ENCODE measurements at places on chromosomes 11 and 22.

DNA sequence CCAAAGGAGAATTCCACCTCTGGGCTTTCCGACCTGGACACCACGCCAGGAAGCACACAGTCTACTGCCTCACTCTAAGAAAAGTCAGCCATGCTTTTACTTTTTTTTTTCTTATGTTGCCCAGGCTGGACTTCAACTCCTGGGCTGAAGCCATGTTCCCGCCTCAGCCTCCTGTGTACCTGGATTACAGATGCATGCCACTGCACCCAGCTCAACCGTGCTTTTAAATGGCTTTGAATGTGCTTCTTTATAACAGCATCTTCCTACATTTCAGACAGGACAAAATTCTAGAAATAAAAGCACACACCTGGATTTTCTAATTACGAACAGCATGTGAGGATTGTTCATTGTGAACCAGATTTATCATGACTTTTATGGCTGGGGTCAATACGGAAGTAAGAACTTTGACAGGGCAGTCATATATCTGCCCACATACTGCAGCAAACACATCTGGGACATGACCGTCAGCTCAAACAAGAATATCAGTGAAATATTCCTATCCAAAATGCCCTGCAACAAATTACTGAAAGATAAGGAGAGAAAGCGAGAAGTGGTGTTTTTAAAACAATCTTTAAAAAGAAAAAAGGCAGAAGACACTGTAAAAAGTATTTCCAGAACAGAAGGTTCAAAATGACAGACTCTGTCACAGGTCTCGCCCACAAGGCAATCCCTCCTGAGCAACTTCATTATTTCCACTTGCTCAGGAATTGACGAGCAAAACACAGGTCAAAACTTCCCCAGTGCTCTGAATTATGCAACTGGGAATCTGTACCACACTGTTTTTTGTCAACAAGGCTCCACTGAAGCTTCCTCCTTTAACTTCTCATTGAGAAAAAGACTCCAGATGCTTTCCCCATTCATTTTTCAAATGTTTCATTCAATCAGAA, 42.1 kb downstream of the PACSIN2 start:
- no peak for DNase-seq

- no peak for DNase-seq
Measured at GRCh38 chr11:6284250-6284649, 24.6 kb downstream of the CCKBR start.

DNA sequence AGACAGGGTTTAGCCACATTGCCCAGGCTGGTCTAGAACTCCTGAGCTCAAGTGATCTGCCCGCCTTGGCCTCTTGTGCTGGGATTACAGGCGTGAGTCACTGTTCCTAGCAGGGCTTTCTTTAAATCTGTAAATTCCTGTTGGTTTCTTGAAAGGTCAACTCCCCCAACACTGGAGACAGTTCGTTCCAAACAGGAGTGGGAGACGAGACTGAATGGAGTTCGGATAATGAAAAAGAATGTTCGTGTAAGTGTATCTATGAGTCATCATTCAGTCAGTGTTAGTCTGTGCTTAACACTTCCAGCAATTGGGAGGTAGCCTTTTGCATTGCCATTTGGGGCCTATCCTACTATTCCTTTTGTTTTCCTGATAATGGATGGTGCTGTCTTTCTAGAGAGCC, 10.0 kb upstream of the BACE1-AS start:
- no peak for DNase-seq

DNA sequence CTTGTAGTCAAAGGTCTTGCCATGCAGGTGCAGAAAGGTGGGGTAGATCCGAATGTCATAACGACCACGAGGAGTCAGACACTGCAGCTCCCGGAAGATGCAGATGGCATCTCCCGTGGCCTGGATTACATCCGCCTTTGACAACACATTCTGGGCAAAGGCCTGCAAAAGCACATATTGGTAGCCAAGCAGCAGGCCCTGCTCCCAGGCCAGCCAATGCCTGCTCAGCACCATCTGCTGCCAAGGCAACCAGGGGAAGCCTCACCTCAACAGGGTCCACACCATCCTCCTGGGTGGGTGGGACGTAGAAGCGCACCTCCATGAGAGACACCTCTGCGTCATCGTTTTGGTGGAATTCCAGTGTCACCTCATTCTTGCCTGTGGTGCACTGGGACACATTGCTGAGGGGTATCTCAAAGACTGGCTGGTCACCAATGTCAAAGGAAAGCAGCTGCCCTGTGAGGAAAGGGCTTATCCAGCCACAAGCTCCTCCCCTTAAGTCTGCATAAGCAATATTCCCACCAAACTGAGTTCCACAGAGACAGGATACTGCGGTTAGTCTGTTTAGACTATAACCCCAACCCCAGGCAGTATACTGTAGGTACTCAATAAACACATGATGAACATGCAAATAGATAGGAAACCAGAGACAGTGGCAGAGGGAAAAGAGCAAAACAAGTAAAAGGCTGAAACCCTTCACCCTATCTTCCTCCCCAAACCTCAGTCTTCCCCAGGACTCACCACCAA, 2.8 kb downstream of the SSRP1 start:
- DNase-seq: no peak

GRCh38 chr11:4697585-4697984, at the start of gene OR51E2:
OR51E2 (minus strand) TSS chr11:4697853; CDS start chr11:4682711, 15,142 bp downstream.
- DNase-seq: no peak

DNA sequence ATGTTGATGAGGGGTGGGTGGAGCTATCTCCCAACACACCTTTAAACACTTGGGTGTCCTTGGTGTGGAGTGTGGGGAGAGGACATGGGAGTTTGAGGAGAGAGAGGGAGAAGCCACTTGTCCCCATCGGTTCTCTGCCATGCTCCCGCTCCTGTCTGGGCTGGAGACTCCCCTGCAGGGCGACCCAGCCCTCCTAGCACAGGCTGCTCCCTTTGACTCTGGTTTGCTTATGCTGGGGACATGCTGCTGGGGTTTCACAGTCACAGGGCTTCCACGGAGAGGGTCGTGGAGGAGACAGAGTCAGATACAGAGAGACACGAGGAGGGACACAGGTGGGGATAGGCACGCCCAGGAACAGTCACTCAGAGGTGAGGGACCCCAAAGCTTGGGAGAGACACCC, 1.6 kb downstream of the SCUBE1 start:
- no peak for DNase-seq

- DNase-seq: peak; percentile 52
Measured at GRCh38 chr22:30754971-30755758, 60.5 kb downstream of the OSBP2 start.

DNA sequence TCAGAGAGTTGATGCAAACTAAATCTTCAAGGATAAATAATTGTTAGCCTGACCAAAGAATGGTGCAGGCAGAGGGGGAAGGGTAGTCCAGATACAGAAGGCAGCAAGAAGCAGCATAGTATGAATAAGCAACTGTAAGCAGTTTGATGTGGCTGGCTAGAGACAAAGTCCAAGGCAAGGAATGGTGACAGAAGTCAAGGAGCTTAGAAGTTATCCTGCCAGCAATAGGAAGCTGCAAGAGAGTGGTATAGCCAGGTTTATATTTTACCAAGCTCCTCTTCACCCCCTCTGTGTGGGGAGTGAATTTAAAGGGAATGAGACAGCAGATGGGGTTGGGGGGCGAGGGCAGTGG, 14.7 kb downstream of the TRIM3 start:
- DNase-seq: no peak

GRCh38 chr11:36566407-36567053, 1.3 kb upstream of the RAG1 start:
- no peak for DNase-seq

GRCh38 chr22:30755759-30756124, 61.1 kb downstream of the OSBP2 start:
- no peak for DNase-seq

GRCh38 chr22:49366437-49366836, 461.2 kb downstream of the BRD1 start:
- DNase-seq: no peak

- no peak for DNase-seq
Measured at GRCh38 chr11:29135504-29135903, 881.3 kb downstream of the KCNA4 start.

DNA sequence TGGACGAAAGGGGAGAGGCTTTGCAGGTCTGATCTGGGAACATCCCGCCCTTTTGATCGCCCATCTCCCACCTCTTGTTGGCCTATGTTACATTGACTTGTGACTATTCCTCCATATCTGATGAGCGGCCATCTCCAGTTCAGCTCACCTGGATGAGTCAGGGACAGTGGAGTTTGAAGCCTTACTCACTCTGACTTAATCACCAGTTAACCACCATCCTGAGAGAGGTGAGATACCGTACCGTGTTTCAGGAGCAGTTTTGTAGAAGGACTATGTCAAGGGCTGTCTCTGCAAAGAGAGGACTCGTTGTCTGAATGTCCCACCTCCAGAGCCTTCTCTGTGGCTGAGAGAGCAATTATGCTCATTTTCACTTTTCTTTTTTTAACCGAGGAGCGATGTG, 771.7 kb downstream of the NTM start:
- DNase-seq: no peak

DNA sequence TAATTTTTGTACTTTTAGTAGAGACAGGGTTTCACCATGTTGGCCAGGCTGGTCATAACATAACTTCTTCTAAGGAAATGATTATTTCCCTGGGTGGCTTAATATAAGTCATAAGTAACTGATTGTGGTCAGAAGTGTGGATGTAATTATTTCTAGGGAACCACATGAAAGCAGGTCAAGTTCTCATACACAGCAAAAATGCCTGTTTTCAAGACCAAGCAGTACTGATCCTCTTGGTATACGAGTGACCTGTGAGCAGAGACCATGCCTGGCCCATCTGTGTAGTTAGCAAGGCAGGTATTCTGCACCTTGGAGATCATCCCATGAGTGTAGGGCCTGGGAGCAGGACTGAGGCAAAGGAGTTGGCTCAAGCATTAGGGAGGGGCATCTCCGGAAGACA, 32.5 kb upstream of the NUCB2 start:
- DNase-seq: no peak

GRCh38 chr11:126862664-126863243, 137.8 kb downstream of the KIRREL3 start:
- DNase-seq: no peak

GRCh38 chr11:20597154-20597679, 2.2 kb upstream of the SLC6A5 start:
- DNase-seq: no peak

GRCh38 chr11:58125469-58125868, at the start of gene OR9I1:
OR9I1 (minus strand) TSS chr11:58125530; CDS start chr11:58119444, 6,086 bp downstream.
- DNase-seq: no peak

DNA sequence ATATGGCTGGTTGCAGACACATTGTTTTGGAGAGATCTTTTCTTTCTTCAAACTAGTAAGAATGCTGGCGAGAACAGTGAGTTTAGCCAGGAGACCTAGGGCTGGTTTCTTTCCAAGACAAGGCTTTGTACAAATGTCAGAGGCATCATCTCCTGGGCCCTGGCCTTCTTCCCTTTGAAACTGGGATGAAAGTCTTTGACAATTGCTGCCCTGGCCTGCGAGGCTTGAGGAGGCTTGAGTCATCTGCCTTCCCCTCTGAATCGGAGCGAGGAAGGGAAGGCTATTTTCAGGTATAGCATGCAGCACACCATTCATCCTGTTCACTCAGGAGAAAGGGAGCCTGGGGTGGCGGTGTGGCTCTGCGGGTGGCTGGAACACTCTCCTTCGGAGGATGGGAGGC, 21.5 kb upstream of the PARVG start:
- no peak for DNase-seq
